ENCODE measurements at places on chromosomes 4 and X.

DNA sequence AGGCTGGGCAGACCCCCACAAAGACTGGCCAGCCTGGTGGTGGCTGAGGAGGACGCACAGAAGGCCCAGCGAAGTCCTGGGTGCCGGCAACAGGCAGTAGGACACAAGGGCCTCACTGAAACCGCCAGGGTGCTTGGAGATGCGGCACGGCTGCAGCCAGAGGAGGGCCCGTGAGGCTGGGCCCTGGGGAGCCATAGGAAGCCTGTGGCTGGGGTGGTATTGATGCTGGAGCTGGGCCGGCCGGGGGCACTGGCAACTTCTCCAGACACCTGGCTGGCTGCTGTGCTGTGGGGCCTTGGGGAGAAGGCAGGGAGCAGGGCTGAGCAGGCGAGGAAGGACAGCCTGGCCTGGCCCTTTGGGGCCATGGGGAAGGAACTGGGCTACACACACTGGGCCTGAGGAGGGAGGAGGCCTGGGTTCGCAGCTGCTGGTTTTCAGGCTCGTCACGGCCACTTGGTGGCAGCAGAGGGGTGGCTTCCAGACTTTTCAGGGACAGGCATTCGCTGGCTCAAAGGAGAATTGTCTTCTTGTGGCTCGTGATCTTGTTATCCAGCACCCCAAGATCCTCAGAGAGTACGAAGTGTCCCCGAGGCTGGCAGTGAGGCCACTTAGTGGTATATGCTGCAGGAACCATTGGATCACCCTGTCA lies 37.2 kb downstream of the ATP2B3 start:
- DNase-seq = peak; percentile 59

GRCh38 chr4:160864253-160864652 lies 1299.5 kb downstream of the FSTL5 start:
- no peak for DNase-seq

- DNase-seq = no peak
Measured at GRCh38 chrX:112997991-112998390, 157.4 kb upstream of the AMOT start.

DNA sequence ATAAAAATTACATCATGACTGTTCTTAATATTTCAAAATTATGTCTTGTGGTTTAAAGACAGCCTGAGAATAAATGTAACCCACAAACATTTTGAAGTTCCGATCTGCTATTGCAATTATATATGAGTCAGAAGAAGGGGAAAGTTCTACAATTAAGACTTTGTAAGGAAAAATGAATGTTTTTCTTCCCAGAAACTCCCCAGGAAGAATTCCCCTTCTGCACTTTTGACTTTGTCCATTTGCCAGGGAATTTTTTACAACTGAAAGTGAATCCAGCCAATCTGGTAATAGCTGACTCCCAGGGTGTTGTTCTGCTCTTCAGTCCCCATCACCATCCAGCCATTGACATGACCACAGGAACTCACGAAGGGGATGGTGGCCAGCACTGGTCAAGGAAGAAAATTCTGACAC lies 61.6 kb upstream of the NOCT start:
- DNase-seq = no peak

DNA sequence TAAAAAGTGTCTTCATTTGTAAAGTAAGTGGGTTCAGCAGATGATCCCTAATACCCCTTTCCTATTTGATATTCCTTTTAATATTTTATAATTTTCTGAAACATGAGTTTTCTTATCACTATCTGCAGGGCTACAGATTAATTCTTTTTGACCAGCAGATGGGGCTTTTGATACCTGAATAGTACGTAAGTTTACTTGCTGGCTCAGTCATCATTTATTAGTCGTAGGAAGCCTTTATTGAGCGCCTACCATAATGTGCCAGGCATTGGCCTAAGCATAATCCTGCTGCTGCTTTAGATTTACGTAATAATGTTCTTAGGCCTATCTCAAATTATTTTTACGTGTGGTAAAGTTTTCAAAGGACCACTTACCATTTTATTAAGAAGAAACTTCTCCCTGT lies 33.1 kb downstream of the OSTC start:
- DNase-seq = no peak

- DNase-seq = no peak
Measured at GRCh38 chrX:118164138-118164537, 47.5 kb upstream of the KLHL13 start.

DNA sequence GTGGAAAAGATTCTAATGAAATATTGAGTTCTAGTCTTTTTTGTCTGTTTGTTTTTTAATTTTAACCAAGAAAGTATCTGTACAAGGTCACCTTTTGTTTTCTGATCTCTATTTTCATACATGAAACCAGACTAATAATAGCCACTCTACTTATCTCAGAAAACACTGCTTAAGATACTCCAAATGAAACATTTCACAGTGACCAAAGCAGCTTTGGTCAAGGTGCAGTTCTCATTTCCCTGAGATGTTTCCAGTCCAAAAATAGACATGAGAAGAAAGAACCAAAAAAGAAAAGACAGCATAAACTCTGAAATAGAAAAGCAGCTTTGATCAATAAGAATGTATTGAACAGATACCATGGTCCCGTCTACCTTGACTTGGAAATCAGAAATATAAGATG lies 782.8 kb downstream of the RAB28 start:
- no peak for DNase-seq

GRCh38 chr4:36218121-36218520 lies 26.2 kb downstream of the ARAP2 start:
- DNase-seq = no peak

GRCh38 chr4:37680089-37680488 lies 6.1 kb downstream of the RELL1 start:
- DNase-seq = no peak

DNA sequence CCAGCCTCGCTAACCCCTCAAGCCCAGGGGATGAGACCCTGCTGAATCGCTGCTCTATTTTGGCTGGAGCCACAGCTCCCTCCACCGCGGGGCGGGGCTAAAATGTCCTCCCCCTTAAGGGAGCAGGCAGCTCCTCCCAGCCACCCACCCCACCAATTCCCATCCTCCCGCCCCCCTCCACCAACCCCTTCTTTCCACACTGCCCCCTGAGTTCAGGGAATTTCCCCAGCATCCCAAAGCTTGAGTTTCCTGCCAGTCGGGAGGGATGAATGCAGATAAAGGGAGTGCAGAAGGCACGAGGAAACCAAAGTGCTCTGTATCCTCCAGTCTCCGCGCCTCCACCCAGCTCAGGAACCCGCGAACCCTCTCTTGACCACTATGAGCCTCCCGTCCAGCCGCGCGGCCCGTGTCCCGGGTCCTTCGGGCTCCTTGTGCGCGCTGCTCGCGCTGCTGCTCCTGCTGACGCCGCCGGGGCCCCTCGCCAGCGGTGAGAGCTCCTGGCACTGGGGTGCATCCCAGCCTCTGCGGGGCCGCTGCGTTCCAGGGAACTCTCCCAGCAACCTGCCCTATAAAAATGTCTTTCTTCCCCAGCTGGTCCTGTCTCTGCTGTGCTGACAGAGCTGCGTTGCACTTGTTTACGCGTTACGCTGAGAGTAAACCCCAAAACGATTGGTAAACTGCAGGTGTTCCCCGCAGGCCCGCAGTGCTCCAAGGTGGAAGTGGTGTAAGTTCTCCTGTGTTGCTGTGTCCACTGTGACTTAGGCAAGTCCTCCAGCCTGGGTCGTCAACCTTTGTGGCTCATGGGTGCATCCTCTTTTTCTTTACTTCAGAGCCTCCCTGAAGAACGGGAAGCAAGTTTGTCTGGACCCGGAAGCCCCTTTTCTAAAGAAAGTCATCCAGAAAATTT lies at the start of gene CXCL6:
Gene CXCL6, plus strand, starts transcription at position 306 of the 907 bp plus-strand sequence. Its CDS starts 73 bp downstream, at position 379.
- DNase-seq = no peak

DNA sequence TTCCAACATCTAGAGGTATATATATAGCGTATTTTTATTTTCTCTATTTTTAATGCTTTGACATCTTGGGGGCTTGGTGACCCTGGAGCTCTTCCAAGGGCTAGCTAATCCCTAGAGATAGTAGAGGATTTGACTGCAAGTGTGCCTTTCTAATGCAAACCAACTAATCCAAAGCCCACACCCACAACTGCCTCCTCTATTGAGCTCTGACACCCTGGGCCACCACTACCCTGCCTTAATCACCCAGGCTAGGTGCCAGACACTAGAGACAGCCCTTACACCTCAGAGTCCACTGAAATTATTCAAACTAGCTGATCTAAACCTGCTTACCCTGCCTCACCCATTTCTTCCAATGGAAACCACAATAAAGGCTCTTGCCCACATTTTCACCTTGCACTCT lies 69.6 kb upstream of the ATXN3L start:
- DNase-seq = no peak
